ENCODE measurements at places on chromosomes 4 and X.

DNA sequence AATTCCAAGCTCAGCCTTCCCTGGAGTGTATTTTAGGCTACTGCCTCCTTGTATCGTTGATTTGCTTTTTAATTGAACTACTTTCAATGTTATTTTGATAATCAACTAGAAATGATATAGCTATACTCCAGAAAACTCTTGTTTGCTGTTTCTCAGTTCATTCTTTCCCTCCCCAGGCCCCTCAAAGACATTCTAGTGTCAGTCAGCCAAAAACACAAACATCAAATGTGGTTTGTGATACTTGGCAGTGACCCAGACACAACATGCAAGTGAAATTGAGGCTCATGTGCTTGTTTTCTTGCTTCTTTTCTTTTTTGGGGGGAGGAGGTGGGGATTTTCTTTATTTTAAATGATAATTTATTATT, 7.6 kb downstream of the FAT4 start:
- DNase-seq, result no peak

GRCh38 chrX:78109458-78109857, 5.4 kb downstream of the PGK1 start:
- peak; percentile 31 for DNase-seq

GRCh38 chrX:129359269-129359668, 164.0 kb downstream of the SMARCA1 start:
- DNase-seq, result no peak

GRCh38 chr4:164997324-164997723, 19.9 kb upstream of the TRIM61 start:
- DNase-seq, result peak; percentile 94

GRCh38 chrX:134202561-134202960, 34.4 kb upstream of the CCDC160 start:
- DNase-seq, result no peak

DNA sequence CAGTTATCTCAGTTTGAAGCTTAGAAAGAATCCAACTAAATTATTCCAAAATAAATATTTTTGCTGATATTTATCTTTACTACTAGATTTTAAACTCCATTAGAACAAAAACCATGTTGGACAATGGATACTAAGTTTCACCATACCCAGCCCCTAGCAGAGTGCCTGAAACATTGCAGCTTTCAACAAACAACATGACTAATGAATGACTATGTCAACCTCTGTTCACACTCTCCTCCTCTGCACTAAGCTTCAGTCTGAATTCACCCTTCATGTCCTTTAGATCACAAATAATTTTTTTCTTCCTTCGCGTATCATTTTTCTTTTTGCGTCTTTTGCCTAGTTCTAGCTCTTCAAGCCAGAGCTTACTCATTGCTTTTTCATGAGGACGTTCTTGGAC, 315.2 kb downstream of the PCDH10 start:
- no peak for DNase-seq

DNA sequence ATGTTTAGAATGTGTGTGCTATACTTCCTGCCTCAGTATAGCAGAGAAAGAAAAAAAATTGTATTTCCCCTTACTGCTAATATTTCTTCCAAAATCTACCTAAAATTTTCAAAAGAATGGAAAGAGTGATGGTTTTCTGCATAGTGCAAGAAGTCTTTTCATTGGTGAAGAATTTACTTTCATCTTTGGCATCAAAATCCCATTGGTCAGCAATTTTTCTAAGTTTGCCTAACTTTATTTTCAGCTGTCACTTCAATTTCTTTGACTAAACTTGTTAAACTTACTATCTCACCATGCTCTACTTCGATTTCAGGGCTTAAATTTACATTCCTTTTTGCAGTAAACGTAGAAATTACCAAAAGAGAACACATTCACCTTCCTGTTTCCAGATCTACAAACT, 44.5 kb upstream of the MAGEB2 start:
- DNase-seq, result no peak

DNA sequence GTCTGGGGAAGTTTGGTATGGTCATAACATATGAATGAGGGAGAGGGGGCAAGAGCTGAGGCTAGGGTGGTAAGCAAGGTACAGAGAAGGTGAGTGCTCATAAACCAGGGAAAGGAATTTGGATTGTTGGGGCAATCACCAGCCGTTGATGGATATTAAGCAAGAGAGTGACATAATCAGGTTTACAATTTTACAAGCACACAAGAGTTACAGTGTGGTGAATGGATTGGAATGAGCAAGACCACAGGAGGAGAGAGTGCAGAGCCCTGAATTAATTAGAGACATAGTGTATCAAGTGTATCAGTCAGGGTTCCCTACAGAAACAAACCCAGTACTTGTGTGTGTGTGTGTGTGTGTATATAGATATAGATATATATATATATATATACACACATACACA, 18.7 kb upstream of the FMR1NB start:
- no peak for DNase-seq

DNA sequence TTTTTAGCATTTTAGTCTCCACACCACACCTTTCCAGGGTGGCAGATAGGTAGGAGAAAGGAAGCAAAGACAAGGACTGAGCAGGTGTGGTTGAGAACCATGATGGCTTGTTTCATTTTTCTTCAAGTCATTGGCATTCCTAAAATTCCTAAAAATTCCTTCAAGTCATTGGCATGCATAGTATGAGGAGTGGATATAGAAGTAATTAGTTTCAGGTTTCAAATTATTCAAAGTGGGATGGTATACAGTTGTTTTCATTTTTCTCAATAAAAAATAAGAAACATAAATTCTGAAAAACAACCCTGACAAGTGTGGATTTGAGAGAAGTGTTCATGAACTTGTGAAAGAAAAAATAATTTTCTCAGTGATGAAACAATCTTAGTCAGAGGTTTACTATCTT, 22.3 kb upstream of the HERC3 start:
- no peak for DNase-seq

DNA sequence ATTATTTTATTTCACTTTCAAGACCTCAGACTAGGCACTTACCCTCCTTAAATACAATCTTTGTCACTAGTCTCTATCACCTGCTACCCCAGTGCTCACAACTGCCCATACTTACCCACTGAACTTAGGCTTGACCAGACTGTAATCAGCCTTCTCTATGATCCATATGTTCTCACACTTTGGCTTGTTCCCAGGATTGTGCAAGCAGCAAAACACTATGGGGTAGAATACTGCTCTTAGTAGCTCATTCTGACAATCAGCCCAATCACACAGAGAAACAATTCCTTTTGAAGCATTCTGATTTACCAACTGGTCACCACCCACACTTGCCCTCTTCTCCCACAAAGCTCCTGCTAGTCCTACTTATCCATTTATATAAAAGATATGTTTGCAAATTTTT, 878.3 kb downstream of the FSTL5 start:
- DNase-seq, result no peak

DNA sequence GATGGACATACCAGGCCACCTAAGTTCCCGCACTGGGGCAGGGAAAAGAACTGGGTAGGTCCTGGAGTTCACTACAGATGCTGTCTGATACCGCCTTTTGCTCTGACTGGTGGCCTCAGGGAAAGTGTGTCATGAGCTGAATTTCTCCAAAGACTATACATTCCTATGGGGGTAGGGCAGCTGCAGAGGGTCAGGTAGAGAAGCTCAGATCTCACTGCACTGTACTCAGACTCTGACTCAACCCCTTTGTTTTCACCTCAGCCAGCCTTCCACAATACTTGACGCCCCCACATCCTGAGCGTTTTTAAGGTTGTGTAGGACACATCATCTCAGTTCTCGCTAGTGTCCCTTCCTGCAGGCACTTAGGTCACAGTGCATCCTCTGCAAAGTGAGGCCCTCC, 7.8 kb downstream of the GATB start:
- DNase-seq, result no peak

DNA sequence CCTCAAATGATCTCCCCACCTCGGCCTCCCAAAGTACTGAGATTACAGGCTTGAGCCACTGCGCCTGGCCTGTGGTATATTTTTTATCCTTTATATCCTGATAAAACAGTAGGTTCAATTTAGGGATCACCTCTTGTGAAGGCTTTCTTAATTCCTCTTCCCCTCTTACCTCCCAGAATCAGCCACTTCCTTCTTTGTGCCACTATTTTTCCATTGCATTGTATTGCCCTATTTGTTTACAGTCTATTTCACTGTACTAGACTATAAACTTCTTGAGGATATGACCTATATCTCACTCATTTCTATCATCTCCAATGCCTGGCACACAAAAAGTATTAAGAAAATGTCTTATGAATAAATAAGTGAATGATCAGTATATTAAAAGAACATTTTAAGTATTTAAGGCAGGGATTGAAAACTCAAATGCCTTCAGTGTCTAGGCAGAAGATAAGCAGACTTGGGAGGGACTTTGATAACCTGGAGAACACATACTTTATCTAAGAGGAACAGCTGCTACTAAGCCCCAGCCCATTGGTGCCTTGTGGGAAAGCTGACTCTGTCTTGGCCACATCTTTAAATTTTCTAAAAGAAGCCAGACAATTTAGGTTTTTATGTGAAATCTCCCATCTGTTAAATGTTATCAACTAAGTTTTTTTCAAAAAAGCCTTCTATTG, 82.3 kb upstream of the OGT start:
- DNase-seq, result peak; percentile 94

DNA sequence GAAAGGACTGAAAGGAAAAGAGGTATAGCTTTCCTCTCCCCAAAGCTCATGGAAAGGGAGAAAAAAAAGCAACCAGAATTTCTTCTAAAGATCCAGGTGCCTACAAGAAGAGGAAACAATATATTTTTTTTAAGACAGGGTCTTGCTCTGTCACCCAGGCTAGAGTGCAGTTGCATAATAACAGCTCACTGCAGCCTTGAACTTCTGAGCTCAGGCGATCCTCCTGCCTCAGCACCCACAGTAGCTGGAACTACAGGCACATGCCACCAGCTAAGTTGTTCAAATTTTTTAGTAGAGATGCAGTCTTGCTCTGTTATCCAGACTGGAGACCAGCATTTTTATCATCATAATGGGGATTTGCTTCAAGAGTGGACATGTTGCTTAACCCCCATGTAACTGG, 30.5 kb upstream of the BBS12 start:
- no peak for DNase-seq

GRCh38 chr4:101127176-101127790, 220.0 kb downstream of the PPP3CA start:
- no peak for DNase-seq

DNA sequence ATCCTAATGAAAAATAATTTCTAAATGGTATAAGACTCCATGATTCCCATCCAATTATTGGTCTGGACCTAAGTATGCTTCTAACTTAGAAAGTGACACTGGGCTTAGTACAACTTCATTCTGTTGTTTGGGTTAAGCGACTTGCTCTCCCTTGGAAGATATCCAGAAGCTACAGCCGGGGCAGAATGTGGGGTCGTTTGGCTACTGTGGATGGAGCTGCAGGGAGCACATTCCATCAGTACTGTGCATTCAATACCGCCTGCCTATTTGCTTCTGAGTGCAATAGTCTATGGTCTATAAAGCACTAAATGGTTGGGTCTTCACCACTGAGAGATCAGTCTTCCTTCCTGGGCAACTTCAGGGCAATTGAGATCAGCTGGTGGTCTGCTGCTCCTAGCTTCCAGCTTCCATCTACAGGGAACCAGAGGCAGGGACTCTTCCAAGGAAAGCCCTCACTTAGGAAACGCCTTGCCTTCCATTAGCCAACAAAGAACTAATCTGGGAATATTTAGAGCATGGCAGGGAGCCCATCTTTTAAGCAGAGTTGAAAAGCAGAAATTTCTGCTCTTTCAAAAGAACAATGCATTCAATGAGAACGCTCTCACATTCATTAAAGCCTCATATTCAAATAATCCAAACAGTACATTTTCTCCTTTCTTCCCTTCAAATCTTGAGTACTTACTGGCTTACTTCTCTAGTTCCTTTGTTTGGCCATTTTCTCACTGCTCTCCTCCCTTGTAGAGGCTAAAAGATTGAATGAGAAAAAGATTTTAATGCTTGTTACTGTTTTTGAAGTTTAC, 1049.9 kb upstream of the TENM3 start:
- no peak for DNase-seq

DNA sequence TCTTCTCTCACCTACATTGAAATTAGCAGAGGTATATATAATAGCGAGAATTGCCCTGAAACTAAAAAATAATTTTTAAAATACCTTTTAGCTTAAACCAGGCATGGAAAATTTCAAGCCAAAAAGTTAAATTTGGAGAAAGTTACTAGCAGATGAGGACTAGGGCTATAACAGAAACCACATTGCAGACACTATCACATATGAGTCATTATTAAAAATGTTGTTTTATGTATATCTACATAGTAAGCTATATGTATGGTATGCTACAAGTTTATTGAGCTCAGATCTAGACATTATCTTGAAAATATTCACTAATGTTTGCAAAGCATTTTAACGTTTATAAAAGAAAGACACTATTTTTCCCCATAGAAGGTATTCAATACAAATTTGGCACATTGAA, 147.8 kb downstream of the PAPSS1 start:
- DNase-seq, result no peak

- no peak for DNase-seq
These were observed 601 bp downstream of the INPP4B start for GRCh38 chr4:142845293-142846107.

DNA sequence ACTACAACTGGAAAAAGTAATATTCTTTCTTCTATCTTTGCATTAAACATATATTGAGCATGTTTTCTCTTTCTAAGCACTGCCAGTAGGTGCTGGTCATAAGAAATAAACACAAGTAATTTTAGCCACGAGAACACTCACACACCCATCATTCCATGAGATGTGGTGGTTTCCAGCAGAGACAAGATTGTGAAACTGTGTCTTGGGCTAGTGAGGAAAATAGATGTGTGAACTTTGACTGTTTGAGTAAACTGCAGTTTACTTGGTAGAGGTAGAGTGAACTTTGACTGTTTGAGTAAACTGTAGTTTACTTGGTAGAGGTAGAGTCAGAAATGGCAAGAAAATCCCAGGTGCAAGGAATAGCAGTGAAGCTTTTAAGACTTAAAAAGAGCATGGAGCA, 300.9 kb upstream of the HS3ST1 start:
- no peak for DNase-seq

GRCh38 chr4:141158219-141158618, 24.9 kb upstream of the RNF150 start:
- DNase-seq, result peak; percentile 63

DNA sequence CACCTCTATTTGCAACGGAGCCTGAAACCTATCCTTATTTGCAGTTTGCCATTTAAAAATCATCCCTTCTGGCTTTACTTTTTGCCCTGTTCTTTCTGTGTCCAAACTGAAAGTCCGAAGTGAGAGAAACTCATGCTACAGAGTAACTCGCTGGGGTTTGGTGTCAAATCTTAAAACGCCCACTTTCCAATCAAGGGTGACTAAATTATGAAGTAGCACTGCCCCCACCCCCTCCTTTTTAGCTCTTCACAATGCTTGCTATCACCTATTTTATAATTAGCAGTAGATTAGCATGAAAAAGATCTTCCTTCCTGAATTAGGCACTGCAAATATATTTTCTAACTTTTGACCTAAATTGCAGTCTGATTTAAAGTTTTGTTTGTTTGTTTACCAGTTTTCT, 52.5 kb downstream of the VGLL1 start:
- no peak for DNase-seq

GRCh38 chrX:87900320-87900908, 382.8 kb downstream of the KLHL4 start:
- DNase-seq, result no peak

DNA sequence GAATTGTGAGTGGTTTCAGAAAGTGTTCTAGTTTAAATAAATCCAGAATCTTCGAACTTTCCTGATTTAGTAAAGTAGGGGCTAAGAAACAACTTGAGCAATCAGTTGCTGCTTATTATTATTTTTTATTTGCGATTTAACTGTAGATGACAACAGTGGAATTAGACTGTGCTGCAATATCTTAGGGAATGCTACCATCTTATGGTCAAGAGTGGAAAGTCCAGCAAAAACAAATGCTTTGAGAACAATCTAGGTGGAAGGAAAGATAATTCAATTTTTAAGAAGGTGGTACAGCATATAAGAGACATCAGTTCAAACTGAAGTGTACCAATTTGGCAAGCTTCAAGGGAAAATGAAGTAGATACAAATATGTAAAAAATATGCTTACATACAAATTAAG, 73.3 kb downstream of the CYLC1 start:
- no peak for DNase-seq

Data from hematopoietic multipotent progenitor cell treated with erythropoietin and hydrocortisone succinate and interleukin-3 and kit ligand, for 8 days (in vitro differentiated cells).